ENCODE measurements at places on chromosomes 7 and 10.

GRCh38 chr10:13184276-13184675 is 22.9 kb downstream of the MCM10 start:
- DNase-seq, result no peak

DNA sequence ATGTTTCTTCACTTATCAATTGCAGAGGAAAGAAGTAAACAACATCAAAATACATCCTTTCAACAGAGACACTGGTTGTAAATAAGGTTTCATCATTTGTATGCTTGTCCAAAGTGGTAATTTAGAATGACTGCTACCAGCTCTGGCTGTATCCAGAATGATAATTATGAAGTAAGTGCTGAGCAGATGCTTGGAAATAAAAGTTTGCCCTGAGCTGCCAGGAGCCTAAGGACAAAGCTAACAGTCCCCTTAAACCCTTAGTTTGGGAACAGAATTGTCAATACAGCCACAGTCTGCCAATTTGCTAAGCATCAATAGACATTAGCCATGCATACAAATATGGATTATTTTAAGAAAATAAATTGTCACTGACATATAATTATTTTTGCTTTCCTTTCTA is 147.0 kb upstream of the SLC13A1 start:
- DNase-seq, result no peak

- no peak for DNase-seq
Observed at GRCh38 chr7:108499566-108499965, 26.4 kb downstream of the PNPLA8 start.

- no peak for DNase-seq
Observed at GRCh38 chr10:3805201-3805790, 20.3 kb upstream of the KLF6 start.

DNA sequence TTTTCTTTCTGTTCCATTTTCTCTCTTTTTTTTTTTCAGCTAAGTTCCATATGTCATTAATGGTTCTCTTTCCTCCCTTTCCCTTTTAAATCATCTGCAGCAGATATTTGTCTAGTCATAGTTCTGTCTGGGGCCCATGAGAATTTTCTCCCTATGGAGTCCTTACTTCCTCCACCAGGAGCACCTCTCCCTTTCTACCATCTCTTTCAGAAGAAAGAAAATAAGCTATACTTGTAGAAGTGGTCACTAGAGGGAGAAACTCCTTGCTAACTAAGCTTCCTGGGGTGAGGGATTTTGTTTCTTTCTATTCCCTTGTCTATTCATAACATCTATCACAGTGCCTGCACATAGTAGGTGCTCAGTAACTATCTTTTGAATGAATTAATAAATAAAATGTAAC is 230.2 kb upstream of the HPS1 start:
- no peak for DNase-seq

DNA sequence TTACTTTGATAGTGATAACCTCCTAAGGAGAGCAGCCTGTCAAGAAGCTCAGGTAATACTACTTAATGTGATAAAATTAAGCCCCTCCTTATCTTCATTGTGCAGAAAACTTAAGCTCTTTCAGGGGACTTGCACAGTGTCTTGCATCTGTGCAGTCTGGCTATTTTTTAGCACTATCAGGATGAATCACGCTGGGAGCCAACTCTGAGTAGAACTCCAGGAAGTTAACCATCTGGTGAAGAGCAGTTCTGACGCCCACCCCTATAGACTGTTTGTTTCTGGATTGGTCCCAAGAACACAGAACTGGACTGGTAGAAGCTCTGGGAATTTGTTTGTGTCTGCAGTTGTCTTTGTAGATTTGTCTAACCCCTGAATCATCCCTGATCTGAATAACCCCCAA is 41.9 kb downstream of the AGK start:
- no peak for DNase-seq
